ENCODE measurements at places on chromosomes 1 and 21. TPM values are rescaled to one million over a fixed set of nuclear protein-coding genes. Genes with fewer than 3 reads are reported as not detected.

Gene KCNJ15
- total RNA-seq: under 0.01 TPM

Gene CFHR5
- total RNA-seq: not detected

Gene LCE1E
- total RNA-seq: not detected

Gene TFF2
- not detected for total RNA-seq

Gene CCDC17
- 1.3 TPM for total RNA-seq

DNA sequence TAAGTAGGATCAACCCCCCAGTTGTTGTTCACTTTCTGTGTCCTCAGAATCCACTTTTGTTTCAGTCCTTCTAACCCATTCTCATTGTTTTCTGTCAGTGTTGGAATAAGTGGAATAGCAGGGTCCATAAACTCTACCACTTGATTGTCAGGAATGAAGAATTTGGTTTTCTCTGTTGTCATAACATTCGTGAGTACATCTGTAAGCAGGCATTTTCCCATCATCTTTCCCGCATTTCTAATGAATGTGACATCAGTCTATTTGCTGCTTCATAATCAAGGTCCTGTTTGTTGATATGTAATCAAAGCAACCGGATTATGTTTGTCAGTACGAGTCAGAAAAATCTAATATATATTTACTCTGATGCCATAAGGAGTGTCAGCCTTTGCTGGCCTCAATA lies 147.1 kb downstream of the KIF26B start:
- no peak for DNase-seq

DNA sequence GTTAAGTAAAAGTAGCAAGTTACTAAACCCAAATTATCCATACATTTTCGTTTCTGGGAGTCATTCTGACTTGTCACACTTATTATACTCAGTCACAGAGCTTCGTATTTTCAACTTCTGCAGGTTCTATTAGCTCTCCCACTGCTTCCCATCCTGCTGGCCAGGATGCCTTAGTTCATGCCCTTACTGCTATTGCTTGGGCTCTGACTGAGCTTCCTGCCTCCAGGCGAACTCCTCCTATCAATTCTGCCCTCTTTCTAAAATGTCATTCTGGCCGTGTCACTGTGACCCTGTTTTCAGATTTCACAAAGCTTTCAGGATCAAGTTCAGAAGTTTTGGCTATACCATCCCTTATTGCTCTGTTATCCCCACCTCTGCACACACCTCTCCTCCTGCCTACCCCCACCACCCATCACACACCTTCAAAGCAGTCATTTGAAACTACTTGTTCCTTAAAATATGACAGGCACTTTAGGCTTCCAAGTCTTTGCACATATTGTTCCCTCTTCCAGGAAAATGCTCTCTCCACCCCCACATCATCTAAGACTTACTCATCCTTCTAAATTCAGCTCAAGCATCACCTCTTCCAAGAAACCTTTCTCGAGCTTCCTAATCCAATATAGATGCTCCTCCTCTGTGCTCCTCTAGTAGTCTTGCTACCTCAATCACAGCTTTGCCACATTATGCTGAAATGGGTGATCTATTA lies 278.0 kb downstream of the BRINP2 start:
- peak; percentile 5 for DNase-seq

DNA sequence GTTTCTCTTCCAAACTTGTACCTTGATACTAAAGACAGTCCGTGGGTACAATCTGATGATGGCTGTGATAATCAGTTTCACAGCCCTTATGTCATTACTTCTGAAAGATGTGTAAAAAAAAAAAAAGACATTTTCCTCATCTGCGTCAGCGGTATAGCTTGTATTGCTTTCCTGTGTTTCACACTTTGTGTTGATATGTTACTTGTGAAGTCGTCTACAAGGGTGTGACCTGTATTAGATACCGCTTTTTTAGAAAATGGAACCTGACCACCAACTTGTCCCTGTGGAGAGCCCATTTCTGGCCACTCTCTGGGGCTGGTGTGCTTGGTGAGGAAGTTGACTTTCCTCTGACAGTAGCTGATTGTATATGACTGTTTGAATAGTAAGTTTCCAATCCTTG lies 50.5 kb downstream of the PEX14 start:
- DNase-seq: no peak

DNA sequence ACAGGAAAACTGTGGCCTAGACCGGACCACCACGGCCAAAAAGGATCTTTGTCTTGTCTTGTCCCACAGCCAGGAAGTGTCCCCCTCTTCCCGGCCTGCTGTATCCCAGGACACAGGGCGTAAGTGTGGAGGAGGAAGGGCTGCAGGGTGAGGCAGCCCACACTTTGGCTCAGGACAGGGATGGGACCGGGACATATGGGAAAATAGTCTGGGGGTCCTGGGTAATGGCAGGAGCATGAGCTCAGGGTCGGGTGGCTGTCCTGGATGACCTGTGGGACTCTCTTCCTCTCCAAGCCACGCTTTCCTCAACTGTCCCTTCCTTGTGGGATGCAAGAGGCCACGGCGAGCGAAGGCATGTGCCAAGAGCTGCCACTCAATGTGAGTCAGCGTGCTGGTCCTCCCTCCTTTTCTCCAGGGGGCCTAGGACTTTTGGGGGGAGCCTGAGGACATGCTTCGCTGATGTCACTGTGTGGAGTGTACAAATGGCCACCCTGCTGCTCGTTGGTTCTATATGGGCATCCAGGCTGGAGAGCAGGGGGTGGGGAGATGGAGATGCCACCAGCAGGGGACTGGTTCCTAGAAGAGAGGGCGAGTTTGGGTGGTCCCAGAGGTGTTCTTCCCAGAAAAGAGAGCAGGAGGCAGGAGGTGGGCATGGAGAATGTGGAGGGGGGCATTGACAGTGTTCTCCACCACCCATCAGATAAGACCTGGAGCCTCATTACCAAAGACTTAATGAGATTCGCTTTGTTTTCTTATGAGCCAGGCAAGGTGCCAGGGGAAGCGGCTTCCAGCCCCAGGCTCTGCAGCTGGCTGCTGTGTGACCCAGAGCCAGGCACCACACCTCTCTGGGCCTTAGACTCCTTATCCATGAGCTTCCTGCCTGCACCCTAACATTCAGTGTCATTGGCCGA lies 11.5 kb upstream of the PADI1 start:
- DNase-seq: no peak

DNA sequence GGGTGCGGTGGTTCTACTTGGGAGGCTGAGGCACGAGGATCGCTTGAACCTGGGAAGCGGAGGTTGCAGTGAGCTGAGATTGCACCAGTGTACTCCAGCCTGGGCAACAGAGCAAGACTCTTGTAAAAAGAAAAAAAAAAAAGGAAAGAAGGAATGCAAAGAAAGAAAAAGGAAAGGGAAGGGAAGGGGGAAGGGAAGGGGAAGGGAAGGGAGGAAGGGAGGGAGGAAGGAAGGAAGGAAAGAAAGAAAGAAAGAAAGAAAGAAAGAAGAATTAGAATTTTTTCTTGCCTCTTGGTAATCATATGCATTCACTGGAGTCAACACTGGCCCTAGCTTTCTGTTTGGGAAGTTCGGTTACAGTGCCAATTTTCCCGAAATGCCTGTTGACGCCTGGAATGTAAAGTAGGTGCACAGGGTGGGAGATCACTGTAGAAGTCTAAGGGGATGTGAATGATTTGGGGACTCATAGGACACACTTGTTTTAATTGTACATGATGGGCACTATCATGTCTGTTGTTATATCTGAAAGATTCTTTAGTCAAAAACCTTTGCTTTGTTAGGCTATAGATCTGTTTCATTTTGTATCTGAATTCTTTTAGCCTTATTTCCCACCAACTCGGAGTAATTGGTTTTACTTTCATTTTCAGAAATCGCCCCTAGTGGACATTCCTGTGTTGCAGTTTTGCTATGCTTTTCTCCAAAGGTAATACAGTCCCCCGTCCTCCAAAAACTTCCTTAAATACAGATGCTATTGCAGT lies 59.8 kb upstream of the MORC3 start:
- DNase-seq: peak; percentile 78

GRCh38 chr1:8863138-8863537 lies 15.3 kb downstream of the ENO1 start:
- DNase-seq: no peak

DNA sequence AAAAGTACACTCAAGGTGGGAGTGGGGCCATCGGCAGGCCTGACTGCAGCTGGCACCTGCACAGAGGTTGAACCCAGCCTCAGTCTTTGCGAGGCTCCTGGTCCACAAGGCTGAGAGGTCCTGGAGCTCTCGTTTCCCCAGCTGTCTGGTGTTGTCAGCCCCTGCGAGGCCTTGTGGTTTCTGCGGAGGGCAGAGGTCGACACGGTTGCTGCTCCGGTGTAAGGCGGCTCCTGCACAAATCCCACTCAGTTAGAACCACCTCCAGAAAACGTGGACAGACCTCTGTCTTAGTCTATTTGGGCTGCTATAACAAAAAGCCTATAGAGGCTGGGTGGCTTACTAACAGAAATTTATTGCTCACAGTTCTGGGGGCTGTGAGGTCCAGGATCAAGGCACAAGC lies 5.8 kb downstream of the KIAA1614 start:
- no peak for DNase-seq

- no peak for DNase-seq
These were observed at the start of gene HORMAD1 for GRCh38 chr1:150720703-150721102. TSS of gene HORMAD1 (minus strand) at chr1:150720895. CDS start at chr1:150719505, 1,390 bp downstream.

GRCh38 chr1:235244974-235245592 lies 82.9 kb downstream of the ARID4B start:
- DNase-seq: no peak

- DNase-seq: no peak
These were observed 23.3 kb downstream of the TFF3 start for GRCh38 chr21:42291751-42292562.

- no peak for DNase-seq
These were observed 120.9 kb downstream of the ASTN1 start for GRCh38 chr1:177043597-177043996.

DNA sequence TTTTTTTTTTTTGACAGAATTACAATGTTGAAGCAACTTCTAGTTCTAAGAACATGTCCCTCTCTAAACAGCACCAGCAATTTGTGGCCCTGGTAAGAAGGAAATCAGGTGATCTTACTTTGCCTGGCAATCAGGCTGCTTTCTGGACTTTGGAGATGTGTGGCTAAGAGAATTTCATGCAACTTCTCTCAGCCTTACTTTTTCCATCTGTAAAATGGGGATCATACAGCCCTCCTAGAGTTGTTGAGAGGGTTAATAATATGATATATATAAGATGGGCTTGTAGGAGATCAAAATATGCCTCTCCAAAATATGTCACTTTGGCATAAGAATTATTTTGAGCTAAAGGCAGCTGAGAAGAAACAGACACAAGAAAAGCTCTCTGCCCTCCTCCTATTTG lies 92.0 kb downstream of the SLC25A24 start:
- DNase-seq: no peak

Measured in fibroblast of villous mesenchyme (primary cell).